ENCODE measurements at places on chromosomes 11 and 22.

DNA sequence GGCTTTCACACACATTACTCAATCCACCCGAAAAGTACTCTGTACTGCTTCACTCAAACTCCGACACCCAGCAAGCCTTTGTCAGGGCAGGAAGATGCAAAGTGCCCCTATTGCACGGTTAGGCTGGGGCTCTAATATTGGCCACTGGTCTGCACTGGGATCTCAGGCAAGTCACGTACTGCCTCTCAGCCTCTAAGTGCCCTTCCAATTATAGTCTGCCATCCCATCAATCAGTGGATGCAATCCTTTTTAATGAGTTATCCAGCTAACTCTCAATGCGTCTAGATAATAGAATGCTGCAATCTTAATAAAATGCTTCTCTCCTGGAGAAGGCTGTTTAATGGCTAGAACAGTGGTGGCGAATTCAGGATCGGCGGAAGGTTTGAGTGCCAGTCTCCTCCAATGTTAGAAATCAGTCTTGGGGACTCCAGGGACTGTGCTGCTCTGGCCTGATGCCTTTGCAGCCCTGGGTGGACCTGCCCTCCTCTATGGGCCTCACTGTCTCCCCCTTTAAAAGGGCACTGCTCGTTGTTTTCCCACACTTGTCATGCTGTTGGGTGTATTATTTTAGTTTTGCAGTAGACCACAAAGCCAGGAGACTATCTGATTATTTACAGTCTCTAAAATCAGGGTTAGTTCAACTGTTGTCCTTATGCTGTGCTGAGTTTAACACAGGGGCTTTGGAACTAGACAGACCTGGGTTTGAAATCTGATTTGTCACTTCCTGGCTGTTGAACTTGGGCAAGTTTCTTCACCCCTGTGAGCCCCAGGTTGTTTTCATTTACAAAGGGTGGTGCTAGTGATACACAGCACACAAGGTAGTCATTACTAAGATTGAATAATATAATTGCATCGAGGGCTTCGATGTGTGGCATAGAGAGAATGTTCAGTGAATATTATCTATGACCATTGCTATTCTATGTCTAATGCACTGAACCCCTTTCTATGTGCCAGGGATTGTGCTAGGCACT lies 36.7 kb downstream of the CLMP start:
- DNase-seq, result no peak

DNA sequence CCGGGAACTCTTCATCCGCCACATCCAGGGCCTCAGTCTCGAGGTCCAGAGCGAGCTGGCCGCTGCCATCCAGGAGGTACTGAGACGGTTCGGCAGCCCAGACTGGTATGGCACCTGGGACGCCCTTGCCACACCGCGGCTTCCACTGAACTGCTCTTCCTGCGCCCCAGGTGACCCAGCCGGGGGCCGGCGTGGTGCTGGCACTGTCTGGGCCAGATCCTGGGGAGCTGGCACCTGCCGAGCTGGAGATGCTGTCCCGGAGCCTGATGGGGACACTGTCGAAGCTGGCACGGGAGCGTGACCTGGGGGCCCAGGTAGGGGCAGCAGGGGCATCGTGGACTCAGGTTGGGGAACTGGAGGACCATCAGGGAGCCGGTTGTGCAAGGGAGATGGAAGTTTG lies 1.4 kb downstream of the CCDC88B start:
- DNase-seq, result no peak

GRCh38 chr22:20422271-20423007 lies 15.2 kb downstream of the SCARF2 start:
- no peak for DNase-seq

DNA sequence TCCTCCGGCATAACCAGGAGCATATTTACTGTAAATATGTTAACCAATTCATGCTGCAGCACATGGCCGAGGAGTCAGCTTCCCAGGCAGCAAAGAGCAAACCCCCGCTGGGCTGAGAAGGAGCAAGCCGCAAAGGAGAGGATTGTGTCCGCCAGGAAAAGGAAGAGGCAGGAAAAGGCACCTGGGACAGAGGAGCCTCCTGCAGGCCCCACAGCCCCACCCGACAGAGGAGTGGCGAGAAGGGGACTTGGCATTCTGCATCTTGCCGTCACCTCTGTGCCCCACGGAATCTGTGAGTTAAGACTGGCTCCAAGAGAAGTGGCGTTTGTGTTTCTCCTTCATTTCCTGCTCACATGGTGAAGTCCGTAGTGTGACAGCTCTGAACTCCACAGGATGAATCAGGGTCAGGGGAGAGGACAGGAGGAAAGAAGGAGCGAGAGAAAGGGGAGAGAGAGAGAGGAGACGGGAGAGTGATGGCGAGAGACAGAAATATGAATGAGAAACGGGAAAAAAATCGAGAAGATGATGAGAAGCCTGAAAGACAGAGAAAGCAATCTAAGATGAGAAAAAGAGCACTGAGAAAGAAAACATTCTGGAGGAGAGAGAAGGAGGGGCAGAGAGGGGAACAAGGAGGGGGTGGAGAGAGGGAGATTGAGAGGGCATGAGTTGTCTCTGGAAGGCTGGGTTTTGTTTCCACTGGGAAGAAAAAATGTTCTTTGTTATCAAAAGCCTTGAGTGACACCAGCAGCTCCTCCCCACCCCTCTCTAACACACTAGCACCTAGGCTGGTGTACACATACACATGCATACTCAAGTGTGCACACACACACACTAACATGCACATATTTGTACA lies 489.6 kb downstream of the MN1 start:
- DNase-seq, result no peak

- DNase-seq, result no peak
Observed at GRCh38 chr11:72598906-72599305, 75.3 kb downstream of the PDE2A start.

GRCh38 chr11:116649268-116649667 lies 123.5 kb downstream of the BUD13 start:
- DNase-seq, result no peak

- DNase-seq, result no peak
Observed at GRCh38 chr11:118434553-118435289, 1.6 kb upstream of the KMT2A start.

DNA sequence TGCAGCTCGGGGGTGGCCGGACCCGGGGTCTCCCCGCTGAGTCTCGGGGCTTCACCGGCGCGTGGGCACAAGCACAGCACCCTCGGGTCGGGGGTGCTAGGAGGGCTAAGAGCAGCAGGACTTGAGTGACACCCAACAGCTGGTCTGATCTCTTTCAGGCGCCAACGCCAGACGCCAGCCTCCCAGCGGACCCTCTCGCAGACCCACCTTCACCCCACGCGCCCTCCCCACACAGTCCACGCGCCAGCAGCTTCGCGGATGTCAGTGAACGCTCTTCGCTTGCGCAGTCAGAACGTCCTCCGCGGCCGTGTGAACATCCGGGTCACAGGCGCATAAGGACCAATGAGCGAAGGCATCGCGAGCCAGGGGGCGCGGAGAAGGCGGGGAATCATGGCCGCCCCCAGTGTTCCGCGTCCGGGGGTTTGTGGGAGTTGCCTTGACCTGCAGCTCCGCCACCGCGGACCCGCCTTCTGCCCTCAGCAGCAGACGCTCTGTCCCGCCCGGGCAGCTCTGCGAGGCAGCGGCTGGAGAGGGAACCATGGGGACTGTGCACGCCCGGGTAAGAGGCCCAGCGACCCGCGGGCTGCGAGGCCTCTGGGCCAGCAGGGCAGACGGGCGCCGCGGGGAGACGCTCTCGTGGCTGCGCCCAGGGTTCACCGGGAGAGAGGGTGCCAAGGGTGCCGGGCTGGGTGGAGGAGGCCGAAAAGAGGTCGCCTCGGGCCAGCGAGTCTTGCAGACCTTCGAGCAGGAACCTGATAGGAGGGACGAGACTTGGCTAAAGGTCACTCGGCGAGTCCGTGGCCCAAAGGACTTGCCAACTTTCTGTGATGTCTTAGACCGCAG lies at the start of gene SAMM50:
TSS of gene SAMM50 (plus strand) at position 403 of the 843 bp plus-strand sequence. CDS start at position 539, 136 bp downstream.
- DNase-seq, result peak; percentile 80

DNA sequence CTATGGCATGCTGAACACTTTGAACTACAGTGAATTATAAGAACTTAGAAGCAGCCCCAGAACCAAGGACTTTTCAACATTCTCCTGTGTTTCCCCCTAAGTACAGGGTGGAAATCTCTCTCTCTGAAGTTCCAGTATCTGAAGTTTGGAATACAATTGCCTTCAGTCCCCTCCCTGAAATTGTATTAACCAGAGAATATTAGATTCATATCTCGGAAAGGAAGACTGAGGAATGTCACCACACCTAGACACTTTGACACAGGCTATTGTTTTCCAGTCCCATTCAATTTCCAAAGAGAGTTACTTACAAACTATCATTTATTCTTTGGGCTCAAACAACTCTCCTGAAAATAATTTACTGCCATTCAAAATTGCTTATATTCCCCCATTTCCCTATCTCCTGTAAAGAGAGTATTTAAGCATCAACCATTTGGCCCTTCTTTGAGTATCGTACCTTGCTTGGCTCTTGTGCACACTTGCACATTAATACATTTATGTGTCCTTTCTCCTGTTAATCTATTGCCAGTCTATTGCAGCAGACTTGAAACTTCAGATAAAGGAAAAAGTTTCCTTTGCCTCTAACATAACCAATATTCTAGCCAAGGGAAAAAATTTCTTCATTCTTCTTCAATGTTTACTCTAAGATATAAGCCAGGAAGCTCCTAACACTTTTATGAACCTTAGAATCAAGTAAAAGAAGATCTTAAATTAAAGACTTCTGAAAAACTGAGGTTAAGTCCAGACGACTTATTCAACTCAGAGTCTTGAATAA lies 402.4 kb upstream of the DDI1 start:
- no peak for DNase-seq

- no peak for DNase-seq
Observed at GRCh38 chr11:66414120-66414934, 6.5 kb upstream of the NPAS4 start.
